HTR-8/SVneo (cell line): ENCODE measurements at places on chromosomes 11 and 22.

- no peak for DNase-seq
Observed at GRCh38 chr11:62547691-62548281, 1.2 kb upstream of the AHNAK start.

DNA sequence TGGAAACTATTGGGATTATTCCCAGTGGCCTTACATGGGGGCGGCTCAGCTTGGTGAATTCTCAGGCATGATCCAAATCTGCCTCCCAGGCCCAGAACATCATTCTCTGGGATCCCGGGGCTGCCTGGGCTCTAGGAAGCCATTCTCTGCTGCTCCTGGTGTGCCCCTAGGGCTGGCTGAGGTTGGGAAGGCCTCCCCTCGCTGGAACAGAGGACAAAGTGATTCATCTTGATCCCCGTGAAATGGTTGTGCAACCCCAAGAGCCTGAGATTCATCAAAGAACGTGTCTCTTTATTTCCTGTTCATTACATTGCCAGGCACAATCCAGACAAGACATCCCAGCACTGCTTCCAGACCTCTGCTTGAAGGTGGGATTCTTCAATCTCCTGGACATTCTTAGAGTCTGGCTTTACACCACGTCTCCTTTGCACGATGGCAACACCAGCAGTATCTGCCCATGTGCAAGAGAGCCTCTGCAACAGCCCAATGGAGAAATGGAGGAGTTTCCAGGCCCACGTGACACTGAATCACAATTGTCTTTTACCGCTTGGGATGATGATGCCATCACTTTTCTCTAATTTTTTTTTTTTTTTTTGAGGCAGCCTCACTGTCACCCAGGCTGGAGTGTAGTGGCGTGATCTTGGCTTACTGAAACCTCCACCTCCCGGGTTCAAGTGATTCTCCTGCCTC is 52.3 kb downstream of the TST start:
- DNase-seq, result no peak

DNA sequence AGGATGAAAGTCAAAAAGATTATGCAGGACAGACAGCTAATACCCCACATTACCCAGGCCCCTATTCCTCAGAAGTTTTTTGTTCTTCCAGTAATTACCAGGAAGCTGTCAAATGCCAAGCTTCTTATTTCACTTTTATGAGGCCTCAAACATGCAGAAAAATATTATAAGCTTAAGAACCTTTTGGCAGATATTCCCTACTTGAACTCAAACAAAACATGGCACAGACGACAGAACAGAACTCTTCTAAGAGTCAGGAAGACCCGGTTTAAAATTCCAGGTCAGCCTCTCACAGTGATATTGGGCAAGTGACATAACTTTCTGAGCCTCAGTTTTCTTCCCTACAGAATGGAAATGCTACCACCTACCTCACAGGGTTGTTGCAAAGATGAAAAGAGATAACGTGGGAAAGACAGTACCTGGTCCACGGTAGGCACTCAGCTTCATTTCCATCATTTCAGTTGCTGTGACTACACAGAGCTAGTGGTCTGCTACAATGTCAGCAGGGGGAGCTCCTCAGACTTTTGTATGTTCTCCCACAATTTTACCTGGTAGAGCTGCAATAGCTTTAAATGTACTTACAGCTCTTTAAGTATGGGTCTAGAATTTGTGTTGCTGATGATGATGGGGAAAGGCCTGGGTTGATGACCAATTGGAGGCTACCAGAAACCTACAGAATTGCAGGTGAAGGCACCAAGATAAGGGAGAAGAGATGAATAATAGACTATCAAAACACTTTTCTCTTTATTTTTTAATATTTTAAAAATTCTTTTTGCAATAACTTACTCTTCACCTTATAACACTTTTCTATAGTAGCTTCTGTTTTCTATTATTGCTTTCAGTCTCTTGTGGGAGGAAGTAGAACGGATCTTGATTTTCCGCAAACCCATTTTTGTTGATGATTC is 98.3 kb upstream of the CHRM4 start:
- DNase-seq, result peak; percentile 61

- DNase-seq, result peak; percentile 1
Observed at GRCh38 chr11:114678125-114679036, at the start of gene NXPE2. Gene NXPE2 (plus strand): TSS chr11:114678527. CDS start chr11:114678576, 49 bp downstream.

DNA sequence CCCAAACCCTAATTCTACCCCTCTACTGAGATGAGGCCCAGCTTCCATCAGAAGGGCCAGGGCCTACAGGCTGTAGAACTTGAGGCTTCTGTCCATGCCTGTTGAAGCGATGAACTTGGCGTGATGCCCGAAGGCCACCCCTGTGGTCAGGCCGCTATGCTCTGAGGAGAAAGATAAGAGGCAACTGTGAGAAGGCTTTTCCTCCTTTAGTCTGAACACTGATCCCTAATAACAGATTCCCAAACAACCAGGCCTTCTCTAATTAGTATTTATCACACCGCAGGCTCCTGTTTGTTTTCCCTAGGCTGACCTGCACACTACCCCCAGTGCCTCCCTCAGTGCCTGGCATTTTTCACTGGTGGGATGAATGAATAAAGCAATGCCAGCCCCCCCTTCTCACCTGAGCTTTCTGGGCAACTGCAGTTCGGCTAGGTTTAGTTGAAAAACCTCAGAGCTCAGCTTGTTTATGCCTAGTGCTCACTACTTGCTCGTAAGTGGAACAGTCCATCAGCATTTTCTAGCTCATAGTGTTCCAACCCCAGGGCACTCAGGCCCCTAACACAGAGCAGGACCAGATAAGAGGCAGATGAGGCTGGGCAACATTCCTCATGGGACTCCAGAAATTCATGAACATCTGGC is 15.2 kb downstream of the PRPF19 start:
- DNase-seq, result no peak

DNA sequence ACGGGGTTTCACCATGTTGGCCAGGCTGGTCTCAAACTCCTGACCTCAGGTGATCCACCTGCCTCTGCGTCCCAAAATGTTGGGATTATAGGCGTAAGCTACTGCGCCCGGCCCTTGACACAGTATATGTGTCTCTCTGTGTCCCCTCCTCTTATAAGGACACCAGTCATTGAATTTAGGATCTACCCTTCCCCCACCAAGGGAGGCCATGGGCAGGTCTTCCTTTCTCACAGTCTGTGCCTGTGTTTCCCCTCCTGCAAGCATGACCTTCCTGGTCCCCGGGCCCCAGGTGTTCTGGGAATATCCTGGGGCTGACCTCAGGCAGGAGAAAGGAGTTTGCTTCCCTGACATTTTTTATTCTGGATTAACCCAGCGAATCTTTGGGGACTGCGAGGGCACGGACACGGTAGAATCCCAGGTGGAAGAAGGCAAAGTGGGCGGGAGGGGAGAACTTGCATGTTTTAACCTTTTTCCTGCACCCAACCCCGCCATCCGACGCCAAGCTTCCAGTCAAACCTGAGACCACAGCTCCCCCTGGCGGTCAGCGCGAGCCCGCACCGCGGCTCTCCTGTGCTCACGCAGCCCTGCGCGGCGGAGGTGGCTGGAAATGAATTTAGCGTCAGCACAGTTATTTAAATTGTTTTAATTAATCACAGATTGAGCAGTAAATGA is 42.1 kb upstream of the ISX start:
- DNase-seq, result peak; percentile 11

DNA sequence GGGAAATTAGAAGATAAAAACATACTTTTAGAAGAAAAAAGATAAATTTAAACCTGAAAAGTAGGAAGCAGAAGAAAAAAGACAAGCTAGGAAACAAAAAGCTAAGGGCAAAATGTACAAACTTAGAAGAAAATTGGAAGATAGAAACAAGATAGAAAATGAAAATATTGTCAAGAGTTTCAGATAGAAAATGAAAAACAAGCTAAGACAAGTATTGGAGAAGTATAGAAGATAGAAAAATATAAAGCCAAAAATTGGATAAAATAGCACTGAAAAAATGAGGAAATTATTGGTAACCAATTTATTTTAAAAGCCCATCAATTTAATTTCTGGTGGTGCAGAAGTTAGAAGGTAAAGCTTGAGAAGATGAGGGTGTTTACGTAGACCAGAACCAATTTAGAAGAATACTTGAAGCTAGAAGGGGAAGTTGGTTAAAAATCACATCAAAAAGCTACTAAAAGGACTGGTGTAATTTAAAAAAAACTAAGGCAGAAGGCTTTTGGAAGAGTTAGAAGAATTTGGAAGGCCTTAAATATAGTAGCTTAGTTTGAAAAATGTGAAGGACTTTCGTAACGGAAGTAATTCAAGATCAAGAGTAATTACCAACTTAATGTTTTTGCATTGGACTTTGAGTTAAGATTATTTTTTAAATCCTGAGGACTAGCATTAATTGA is 1.0 kb downstream of the MALAT1 start:
- DNase-seq, result no peak

GRCh38 chr11:116409238-116409637 is 363.5 kb downstream of the BUD13 start:
- DNase-seq, result no peak

- no peak for DNase-seq
Observed at GRCh38 chr11:35115688-35116030, 23.3 kb upstream of the CD44 start.

GRCh38 chr11:132718711-132719671 is 813.3 kb downstream of the OPCML start:
- no peak for DNase-seq

DNA sequence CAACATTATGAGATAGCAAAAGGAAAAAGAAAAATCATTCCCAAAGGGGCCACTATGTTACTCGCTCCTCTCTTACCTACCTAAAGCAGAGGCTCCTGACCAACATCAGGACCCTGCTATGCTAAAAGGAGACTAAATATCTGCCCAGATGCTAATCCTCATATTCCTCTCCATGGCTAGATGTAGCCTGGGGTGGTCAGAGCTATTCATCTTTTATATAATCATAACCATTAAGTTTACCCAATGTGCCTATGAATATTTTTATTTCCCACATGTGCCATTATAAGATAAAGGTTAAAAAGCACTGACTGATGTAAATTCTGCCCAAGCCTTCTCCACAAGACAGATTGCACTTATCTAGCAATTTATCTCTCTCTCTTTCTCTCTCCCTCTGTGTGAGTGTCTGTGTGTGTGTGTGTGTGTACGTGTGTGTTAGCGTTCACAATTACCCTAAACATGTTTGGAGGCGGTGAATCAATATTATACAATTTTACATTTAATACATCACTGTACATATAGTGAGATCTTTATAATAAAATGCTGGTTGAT is 41.2 kb upstream of the ANO5 start:
- DNase-seq, result no peak

DNA sequence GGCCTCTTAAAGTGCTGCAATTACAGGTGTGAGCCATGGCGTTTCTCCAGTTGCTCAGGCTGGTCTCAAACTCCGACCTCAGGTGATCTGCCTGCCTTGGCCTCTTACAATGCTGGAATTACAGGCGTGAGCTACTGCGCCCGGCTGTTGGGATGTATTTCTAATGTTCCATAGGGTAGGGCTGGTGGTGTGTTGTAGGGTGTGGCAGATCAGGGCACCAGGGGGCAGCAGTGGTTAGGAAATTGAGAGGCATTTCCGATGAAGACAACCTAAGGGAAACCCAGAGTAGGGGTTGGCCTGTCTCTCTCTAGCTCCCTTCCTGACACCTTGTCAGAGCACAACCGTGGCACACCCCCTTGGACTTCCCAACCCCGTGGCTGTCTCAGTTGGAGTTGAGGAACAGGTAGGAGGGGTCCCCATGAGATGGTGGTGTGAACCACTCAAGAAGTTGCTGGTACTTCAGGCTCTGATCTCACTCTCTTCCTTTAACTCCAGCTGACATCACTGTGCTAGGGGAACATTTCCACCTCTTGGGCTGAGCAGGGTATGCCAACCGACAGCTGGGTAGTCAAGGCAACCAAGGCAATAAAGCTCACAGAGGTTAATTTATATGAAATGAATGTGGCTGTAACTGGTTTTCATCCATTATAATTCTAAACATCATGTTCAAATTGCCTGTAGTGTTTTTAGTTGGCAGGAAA is 33.0 kb downstream of the YWHAH start:
- DNase-seq, result peak; percentile 74

DNA sequence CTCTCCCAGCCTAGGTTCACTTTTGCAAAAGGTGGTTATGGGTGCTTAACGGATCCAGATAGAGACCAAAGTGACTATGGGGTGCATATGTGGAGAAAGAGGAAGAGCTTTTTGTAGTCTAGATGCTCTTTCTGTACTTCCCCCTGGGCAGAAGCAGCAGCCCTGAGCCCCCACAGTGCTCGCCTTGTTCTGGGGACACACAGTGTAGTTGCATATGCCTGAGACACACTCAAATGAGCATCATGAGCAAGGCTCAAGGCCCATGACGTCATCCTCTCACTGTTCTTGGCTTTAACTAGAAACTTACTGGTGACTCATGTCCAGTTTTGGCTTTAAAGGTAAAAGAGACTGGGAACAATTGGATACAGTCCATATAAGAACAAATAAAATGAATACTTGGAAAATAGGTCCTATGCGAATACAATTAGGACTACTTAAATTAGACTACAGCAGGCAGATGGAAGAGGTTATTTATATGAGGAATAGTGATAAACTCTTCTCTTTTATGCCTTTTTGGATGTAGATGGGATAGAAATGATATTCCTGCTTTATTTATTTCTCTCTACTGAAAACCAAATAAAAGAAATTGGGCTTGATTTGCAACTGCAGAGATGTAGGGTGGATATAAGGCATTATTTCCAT is 20.1 kb upstream of the PEX26 start:
- DNase-seq, result peak; percentile 61

DNA sequence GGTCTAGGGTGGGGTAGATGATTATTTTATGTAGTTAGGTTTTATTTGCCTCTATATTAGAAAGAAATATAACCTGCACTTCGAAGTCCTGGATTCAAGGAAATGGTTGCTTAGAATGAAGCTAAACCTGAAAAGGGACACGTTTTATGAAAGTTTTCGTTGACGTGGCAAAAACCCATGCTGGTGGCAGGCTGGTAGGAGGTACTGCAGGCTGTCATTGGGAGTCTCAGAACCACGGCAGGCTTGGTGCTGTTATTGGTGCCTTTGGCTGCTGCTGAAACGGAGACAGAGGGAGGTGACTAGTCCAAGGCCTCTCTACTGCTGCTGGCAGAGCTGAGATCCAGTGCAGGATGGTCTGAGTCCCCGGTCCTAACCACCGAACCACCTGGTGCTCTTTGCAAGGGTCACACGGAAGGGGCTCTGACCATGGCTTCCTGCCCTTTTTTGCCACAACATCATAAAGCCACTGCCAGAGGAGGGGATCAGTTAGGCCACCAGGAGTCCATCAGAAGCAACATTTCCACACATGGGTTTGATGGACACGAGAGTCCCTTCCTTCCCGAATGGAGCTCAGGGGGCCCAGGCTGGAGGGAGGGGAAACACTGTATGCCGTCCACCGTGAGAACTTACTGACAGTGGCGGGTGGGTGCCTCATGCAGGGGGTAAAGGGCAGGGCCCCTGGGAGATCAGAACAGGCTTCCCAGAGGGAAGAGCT is 13.4 kb downstream of the CSF2RB start:
- DNase-seq, result no peak

DNA sequence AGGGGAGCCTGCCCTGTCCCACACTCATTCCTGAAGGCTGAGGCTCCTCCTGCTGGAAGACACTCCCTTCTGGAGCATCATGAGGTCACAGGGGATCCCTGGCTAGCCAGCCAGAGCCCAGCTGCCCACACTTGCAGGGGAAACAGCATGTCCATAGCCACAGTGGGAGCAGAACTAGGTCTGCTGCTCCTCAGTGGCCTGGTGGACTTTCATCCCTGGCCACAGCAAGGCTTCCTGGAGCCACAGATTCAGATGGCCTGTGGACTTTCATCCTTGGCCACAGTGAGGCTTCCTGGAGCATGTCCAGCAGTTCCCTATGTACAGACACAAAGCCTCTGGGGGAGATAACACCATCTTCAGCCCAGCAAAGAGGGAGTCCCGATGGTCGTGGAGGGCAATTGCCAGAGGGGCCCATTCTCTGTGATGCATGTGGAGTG is 5.9 kb upstream of the APOL6 start:
- no peak for DNase-seq
